ENCODE measurements at places on chromosomes 6 and 20. TPM values are rescaled to one million over a fixed set of nuclear protein-coding genes. Genes with fewer than 3 reads are reported as not detected.

Gene HCRTR2
- not detected for total RNA-seq

Gene SSR1
- total RNA-seq: 35.9 TPM

Gene CDSN
- not detected for total RNA-seq

Gene MATN4
- not detected for total RNA-seq

Gene GTSF1L
- not detected for total RNA-seq

Gene OPN5
- under 0.01 TPM for total RNA-seq

Gene SFTA2
- total RNA-seq: not detected

Gene SIRPA
- total RNA-seq: 6.6 TPM

Gene ANKRD66
- not detected for total RNA-seq

Gene STK35
- total RNA-seq: 18.5 TPM
